Thoracic aorta (tissue), 2 donors: ENCODE measurements at places on chromosomes 6 and 20. TPM values are rescaled to one million over a fixed set of nuclear protein-coding genes. Genes with fewer than 3 reads are reported as not detected.

- no peak overlapping the region for H3K27ac ChIP-seq
- no peaks in the 10 kb centered on the region for H3K4me1 ChIP-seq
- DNase-seq: no peak
These were observed 46.2 kb downstream of the PACRG start for GRCh38 chr6:162773996-162774395.

DNA sequence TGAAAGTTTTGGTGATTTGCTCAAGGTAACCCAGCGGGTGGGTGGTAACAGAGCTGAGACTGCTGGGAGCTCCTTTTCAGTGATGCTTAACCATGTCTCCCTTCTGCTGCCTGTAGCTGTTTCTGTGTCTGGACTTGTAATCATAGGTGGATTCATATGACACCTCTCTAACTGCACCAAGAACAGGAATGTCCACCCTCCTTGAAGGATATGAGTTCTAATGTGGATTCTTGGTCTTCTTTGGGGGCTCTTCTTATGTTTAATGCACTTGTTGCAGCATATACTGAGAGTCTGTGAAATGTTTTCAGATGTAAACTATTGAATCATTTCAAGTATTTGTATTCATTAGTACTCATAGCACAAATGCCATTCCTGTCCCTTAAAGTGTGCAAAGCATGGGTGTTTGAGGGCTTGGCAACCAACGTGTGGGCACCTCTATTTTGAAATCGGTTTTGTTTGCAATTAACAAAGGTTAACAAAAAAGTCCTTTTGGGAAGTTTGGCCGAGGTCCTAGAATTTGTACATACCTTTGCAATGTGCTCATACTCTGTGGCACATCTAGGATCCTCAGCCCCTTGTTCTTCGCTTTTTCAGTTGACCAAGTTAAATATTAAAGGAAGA, 138.0 kb downstream of the SOX4 start:
- H3K4me3 ChIP-seq: no peak overlapping the region
- no peak overlapping the region for H3K27ac ChIP-seq
- no peaks in the 10 kb centered on the region for H3K36me3 ChIP-seq

DNA sequence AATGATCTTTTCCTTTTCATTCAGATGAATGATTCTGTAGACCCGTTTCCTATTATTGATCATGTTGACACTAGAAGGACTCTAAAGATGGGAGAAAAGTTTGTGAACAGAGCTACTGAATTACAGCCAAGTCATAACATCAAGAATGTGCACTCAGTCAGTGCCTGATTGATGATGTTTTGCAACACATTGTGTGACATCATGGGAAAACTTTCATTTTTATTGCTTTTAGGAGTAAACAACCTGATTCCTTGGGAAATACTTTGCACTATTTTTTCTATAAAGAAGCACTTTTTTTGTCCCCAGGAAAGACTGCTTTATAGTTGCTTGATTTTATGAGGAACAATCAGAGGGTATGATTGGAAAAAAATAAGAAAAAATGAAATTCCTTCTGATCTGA, 383.8 kb upstream of the JAG1 start:
- H3K4me1 ChIP-seq: no peaks in the 10 kb centered on the region
- no peaks in the 10 kb centered on the region for H3K36me3 ChIP-seq
- DNase-seq: no peak
- H3K4me3 ChIP-seq: no peak overlapping the region
- H3K27me3 ChIP-seq: no peaks in the 10 kb centered on the region

DNA sequence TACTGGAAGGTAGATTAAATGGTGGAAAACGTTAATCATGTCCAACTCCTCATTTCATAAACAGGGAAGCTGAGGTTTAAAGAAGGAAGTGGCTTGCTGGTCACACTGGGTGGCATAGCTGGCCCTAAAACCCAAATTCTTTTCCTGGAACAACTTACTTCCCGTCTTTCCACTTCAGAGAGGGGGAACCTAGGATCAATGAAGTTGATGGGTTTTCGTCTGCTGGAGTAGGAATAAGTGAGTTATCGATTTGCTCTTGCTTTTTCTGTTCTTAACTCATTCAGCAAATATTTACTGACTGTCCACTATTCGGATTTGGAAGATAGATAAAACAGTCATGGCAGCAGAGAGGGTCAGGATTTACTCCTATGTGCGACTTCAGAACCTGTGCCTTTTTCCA, 1.2 kb upstream of the SYS1 start:
- peaks cover 6% of the 10 kb centered on the region for H3K36me3 ChIP-seq
- no peak overlapping the region for H3K27ac ChIP-seq
- H3K27me3 ChIP-seq: no peaks in the 10 kb centered on the region
- H3K4me3 ChIP-seq: no peak overlapping the region

DNA sequence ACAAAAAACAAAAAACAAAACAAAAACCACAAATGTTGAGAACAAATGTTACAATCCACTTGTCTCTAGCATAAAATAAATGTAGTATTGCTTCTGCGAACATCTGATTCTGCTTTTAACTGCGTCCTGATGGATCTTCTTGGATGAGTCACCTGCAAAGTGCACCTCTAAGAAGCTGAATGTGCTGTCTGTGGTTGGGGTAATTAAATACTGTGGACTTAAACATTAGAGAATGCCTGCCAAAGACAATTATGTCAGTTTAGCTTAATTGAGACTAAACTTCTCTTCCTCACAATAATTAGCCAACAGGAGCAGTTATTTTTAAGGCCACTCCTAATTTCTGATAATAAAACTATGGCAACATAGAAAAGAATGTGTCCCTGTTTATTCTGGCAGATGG, 253.4 kb downstream of the PHACTR1 start:
- no peaks in the 10 kb centered on the region for H3K36me3 ChIP-seq
- H3K4me3 ChIP-seq: no peak overlapping the region
- H3K27me3 ChIP-seq: no peaks in the 10 kb centered on the region
- no peak for DNase-seq

- no peaks in the 10 kb centered on the region for H3K27me3 ChIP-seq
- H3K36me3 ChIP-seq: no peaks in the 10 kb centered on the region
- H3K4me3 ChIP-seq: peak overlapping the region; percentile 84
- peaks cover 50% of the 10 kb centered on the region for H3K4me1 ChIP-seq
These were observed 1.3 kb downstream of the SCUBE3 start for GRCh38 chr6:35214869-35215664.

- peak overlapping the region; percentile 98 for H3K27ac ChIP-seq
- no peak for DNase-seq
- peak overlapping the region; percentile 92 for H3K4me3 ChIP-seq
- no peaks in the 10 kb centered on the region for H3K27me3 ChIP-seq
These were observed 885 bp upstream of the GZF1 start for GRCh38 chr20:23361119-23361475.

DNA sequence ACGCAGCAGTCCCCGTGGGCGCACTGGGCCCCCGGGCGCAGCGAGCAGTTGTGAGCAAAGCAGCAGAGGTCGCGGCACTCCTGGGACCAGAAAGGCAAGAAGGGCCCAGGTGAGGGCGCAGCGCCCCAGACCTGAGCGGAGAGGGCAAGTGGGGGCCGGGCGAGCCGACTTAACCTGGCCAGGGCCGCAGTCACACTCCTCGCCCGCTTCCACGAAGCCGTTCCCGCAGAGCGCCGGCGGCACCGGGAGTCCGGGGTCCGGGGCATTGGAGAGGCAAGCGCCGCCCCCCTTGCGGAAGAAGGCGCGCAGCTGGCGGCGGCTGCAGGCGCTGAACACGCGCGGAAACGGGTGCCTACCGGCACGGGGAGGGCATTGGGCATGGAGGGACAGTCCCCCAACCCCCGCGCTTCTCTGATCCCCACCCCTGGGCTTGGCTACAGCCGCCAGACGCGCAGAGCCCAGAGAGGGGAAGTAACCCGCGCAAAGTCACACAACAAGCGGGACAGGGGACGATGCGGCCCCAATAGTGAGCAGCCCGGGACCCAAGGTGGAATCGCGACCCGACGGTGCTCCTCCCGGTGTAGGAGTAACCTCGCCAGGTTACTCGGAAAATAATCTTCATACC, 9.2 kb downstream of the ADAM33 start:
- H3K4me3 ChIP-seq: peak overlapping the region; percentile 24
- H3K27ac ChIP-seq: no peak overlapping the region
- peaks cover 42% of the 10 kb centered on the region for H3K36me3 ChIP-seq

- peak overlapping the region; percentile 46 for H3K4me3 ChIP-seq
- H3K27me3 ChIP-seq: no peaks in the 10 kb centered on the region
- H3K4me1 ChIP-seq: no peaks in the 10 kb centered on the region
- no peaks in the 10 kb centered on the region for H3K36me3 ChIP-seq
- H3K27ac ChIP-seq: no peak overlapping the region
- peak; percentile 32 for DNase-seq
These were observed 56.6 kb upstream of the CCN6 start for GRCh38 chr6:111997078-111997852.

DNA sequence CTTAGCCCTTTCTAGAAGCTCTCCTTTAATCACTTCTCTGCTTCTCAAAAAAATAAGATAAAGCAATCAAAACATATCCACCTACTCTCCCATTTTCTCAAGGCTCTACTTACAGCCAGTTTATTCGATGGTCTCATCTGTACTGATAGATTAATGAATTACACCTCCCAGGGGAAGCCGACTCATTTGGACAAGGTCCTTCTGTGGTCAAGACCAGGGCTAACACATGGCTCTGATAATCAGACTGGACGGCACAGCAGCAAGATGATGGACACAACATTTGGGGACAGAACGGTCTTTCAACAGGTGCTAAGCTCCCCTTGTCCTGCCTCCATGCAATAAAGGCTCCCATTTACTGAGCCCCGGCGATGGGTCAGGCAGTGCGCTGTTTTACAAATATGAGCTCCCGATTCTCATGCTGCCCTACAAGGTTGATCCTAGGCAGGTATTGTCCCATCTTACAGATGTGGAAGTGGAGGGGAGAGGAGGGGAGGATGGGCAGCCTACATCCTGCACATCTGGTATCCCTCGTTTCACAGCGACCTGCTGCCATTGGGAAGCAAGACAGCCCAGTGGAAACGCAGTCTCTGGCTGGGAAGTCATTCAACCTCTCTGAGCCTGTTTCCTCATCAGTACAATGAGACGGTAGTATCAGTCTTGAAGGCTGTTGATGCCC, 15.7 kb downstream of the CPNE5 start:
- H3K4me1 ChIP-seq: peaks cover 16% of the 10 kb centered on the region
- no peak overlapping the region for H3K27ac ChIP-seq
- DNase-seq: no peak
- no peak overlapping the region for H3K4me3 ChIP-seq

The PTPN1 gene
- total RNA-seq: 68.9 TPM

- H3K4me3 ChIP-seq: no peak overlapping the region
- no peak overlapping the region for H3K27ac ChIP-seq
- no peaks in the 10 kb centered on the region for H3K36me3 ChIP-seq
- H3K27me3 ChIP-seq: no peaks in the 10 kb centered on the region
- DNase-seq: no peak
- H3K4me1 ChIP-seq: no peaks in the 10 kb centered on the region
These were observed 7.5 kb upstream of the GGTLC1 start for GRCh38 chr20:23995905-23996666.

GRCh38 chr6:124432620-124433019, 529.6 kb upstream of the RNF217 start:
- no peaks in the 10 kb centered on the region for H3K36me3 ChIP-seq
- no peaks in the 10 kb centered on the region for H3K4me1 ChIP-seq
- no peak overlapping the region for H3K4me3 ChIP-seq
- H3K27ac ChIP-seq: no peak overlapping the region
- H3K27me3 ChIP-seq: no peaks in the 10 kb centered on the region

The HLA-DQA1 gene
- 4.5 TPM for total RNA-seq

- no peak for DNase-seq
- no peaks in the 10 kb centered on the region for H3K27me3 ChIP-seq
- H3K36me3 ChIP-seq: no peaks in the 10 kb centered on the region
- peaks cover 12% of the 10 kb centered on the region for H3K4me1 ChIP-seq
- H3K4me3 ChIP-seq: no peak overlapping the region
These were observed 57.7 kb downstream of the SNX5 start for GRCh38 chr20:17910828-17911294.

The CRIP3 gene
- total RNA-seq: not detected

DNA sequence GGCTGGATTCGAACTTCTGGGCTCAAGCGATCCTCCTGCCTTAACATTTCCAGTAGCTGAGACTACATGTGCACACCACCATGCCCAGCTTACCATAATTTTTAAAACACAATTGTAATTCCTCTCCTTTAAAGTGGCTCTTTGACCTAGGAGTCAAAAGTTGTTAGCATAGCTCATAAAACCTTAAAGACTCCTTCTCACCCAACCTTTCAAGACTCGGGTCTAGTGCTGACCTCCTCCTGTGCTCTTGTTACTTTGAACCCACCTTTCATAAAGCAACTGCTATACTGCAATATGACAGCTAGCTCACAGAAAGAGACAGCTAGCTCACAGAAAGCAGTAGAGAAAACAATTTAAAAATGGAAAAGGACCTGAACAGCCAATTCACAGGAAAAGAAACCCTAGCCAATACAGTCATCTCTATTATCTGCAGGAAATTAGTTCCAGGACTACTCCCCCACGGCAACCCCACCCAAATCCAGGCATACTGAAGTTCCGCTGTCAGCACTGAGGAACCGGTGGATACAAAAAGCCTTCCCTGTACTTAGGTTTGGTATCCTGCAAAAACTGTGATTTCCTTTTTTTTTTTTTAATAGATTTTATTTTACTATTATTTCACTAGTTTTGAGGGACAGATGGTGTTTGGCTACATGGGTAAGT, 20.3 kb downstream of the SSR1 start:
- DNase-seq: no peak
- no peak overlapping the region for H3K27ac ChIP-seq
- no peaks in the 10 kb centered on the region for H3K4me1 ChIP-seq
- no peaks in the 10 kb centered on the region for H3K27me3 ChIP-seq
- no peak overlapping the region for H3K4me3 ChIP-seq

- peak within 1 kb of the TSS; percentile 84 for H3K4me3 ChIP-seq
- peak within 1 kb of the TSS; percentile 97 for H3K27ac ChIP-seq
- no peaks in the 10 kb centered on the region for H3K36me3 ChIP-seq
These were observed at the start of gene DUSP22 for GRCh38 chr6:291697-292505. TSS of gene DUSP22 (plus strand) at chr6:292487. CDS start at chr6:292540, 53 bp downstream.

DNA sequence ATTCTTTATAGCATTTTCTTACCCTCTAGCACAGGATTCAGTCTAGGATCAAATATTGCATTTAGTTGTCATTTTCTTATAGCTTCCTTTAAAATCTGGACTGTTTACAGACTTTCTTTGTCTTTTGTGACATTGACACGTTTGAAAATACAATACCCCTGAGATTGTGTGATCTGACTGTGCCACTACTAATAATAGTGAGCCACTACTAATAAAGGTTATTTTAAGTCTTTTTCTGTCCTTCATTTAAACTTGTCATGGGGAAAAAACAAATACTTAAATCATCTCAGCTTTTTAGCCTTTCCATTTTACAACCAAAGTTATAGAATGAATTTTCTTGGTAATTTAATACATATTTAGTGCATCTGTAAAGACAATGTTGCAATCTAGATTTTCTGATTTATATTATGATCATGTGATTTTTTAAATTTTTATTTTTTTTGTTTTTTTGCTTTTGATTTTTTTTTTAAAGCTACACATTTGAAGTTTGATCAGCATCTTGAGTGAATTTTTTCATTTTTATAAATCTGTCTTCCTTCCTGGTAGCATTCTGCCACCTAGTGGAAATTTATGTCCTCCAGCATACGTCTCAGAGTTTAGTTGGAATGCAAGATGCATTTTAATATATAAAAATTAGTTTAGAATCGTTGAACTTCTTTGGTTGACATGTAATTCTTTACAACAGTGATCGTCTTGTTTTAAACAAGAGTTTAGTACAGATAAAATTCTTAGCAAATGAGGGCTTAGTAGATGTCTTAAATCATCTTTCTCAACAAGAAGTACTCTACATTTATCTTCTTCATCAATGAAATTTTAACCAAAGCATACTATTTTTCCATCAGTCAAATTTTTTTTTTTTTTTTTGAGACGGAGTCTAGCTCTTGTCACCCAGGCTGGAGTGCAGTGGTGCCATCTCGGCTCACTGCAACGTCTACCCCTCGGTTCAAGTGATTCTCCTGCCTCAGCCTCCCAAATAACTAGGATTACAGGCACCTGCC, 119.4 kb downstream of the NCOA3 start:
- H3K4me3 ChIP-seq: no peak overlapping the region
- H3K27ac ChIP-seq: no peak overlapping the region
- no peaks in the 10 kb centered on the region for H3K36me3 ChIP-seq
- H3K27me3 ChIP-seq: no peaks in the 10 kb centered on the region
- no peak for DNase-seq
